Activated CD4-positive, alpha-beta T cell treated with anti-CD3 and anti-CD28 coated beads for 4 hours (primary cell): ENCODE measurements at places on chromosomes 6 and 20.

DNA sequence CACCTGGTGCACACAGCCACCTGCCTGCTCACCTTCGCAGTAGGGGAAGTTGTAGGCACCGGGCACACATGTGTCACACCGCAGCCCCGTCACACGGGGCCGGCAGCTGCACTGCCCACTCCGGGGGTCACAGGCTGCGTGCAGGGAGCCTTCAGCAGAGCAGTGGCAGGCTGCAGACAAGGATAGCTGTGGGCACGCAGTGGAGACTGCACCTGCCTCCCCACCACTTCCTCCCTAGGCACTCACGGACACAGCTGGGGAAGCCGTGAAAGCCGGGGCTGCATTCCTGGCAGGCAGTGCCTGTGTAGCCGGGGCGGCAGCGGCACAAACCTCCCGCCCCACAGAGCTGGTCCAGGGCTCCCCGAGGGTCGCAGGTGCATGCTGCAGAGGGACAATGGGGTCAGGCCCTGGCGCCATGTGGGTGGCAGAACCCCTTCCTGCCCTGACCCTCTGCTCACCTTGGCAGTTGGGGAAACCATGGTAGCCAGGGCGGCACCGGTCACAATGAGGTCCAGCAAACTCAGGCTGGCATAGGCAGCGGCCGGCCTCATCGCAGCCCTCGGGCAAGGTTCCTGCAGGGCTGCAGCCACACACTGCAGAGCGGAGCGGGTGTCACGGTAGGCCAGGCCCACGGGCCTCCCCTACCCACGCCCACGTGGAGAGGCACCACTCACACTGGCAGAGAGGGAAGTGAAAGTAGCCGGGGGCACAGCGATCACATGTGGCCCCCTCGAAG lies 29.4 kb downstream of the LAMA5 start:
- DNase-seq: no peak

DNA sequence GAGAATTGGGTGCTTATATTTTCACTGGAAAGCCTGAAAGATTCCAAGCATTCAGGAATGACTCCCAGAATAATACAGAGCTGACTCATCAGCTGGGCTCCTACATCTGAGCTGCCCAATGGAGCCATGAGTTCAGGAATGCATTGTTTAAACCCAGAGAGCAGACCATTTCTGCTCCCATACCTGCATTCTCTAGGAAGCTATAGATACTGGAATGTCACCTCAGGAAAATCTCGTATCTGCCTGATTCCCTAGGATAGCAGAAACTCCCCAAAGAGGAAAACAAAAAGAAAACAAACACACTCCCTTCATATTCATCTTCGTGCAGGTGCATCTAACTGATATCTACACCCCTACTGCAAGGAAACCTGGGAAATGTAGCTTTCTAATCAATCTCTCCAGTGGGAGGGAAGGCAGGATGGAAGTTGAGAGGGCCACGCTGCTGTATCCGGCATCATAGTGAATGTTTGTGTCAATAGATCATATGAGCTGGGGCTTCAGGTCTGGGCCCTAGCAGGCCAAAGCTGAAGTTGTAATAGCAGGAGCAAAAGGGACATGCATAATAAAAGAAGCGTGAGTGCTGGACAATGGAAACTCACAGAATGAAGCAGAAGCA lies 8.2 kb upstream of the SLC2A12 start:
- no peak for DNase-seq

DNA sequence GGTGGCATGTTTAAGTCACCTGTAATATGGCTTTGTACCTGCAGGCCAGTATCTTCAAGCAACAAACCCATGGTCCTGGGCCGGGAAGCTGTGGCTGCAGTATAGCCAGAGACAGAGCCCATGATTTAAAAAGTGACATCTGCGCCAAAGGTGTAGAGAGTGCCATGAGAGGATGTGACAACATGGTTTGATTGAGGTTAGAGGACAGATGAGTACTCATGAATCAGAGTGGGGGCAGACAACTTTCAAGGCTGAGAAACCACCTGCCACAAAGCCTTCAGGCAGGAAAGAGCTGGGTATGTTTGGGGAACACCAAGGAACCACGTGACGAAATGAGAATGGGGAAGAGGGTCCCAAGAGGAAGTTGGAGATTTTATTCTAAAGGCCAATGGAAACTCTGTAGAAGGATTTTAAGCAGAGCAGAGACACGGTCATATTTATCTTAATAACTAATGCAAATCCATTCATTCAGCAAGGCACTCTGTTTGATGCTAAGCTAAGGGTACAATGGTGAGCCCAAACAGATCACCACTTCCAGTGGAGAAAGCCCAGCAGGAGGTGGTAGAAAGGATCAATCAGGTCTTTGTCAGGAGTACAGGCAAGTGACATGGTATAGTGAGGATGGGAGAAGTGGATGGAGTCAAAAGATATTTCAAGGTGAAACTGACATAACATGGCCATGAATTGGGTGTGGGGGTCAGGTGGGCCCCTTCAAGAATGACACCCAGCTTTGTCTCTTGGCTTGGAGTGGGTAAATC lies 3.4 kb upstream of the MICAL1 start:
- DNase-seq: peak; percentile 45

- no peak for DNase-seq
These were observed 163.4 kb downstream of the SLC24A3 start for GRCh38 chr20:19375801-19376200.

- DNase-seq: no peak
These were observed 76.0 kb downstream of the MAN1A1 start for GRCh38 chr6:119273272-119274196.

GRCh38 chr6:15761045-15761502 lies 98.2 kb upstream of the DTNBP1 start:
- DNase-seq: no peak

GRCh38 chr6:110537208-110538123 lies 61.1 kb upstream of the SLC22A16 start:
- DNase-seq: peak; percentile 5

DNA sequence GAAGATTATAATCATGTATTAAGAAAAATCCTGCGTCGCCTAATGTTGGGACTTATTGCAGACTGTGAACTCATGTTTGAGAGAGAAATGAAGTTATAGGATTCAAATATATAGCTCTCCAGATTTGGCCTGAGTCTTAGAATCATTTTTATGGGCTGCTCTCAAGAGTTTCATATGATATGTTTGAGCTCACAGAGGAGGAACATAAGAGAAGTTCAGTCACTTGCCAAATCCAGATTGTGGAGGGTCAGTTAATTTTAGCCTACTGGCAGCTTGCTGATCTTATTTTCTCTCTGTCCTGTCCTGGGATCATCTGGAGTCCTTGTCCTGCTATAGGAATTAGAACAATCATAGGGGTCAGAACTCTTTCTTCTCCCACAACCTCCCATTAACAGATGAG lies 186.1 kb upstream of the SUPT3H start:
- DNase-seq: no peak

- no peak for DNase-seq
These were observed 125.0 kb upstream of the LAMA2 start for GRCh38 chr6:128757961-128758360.

- no peak for DNase-seq
These were observed 40.2 kb upstream of the SLC22A1 start for GRCh38 chr6:160081398-160081797.

DNA sequence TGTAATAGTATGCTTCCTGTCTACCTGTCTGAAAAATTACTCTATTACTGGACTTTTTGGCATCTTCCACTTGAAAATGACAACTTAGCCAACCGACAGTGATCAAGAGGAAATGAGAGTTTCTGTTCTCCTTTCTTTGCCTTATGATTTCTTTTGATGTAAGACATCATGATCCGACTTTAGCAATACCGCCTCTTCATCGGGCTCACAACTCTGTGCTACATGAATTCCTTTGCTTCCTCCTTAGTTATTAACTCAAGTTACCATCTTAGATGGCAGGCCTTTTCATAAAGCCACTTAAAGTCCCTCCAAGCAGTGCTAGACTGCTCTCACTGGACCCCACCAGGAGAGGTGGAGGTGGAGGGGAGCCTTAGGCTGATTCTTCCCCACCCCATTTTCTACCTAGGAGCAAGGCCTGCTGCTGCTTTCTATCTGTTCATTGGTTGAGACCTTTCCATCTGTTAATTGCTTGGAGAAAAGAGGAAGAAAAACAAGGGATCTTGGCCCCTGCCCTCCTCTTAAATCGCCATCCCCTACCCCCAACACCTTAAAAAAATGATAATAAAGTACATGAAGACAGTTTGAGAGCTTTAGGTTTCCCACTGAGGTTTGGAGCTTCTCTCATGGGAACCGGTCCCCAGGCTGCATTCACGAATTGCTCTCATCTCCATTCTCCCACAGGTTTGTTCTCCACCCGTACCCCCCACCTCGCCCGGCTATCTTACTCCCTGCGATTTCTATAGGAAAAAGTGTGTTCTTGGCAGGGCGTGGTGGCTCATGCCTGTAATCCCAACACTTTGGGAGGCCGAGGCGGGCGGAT lies 21.6 kb upstream of the MCM3 start:
- no peak for DNase-seq

DNA sequence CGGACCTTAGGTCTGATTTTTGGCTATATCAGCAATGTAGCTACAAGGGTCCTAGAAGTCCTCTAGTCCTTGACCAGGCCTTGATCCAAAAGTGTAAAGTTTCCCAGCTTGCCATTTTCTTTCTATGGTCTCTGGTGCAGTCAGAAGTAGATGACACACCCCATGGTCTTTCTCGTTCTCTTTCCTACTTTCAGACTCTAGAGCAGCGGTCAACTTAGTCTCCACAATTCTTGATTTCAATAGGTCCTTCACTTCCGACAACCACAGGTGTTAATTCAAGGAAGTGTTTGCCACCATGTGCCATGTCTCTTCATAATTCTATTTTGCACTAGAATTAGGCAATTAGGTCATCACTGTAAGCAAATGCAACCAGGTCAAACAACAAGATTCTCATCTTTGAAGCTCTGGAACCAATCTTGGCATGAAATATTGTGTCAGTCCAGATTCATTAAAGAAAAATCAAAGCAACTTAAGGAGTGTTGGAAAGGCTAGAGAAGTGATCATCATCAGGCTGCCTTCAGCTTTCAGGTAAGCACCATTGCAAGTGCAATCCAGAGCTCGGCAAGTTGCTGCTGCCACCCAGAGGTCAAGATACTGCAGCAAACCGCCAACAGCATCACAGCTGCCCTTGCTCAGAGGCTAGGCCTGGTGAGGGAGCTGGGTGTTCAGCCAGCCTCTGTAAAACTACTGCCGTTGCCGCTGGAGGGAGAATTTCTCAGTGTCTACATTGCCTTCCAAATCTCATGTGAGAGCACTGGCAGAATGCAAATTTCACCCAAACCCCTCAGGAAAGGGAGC lies 5.6 kb upstream of the SYNE1 start:
- no peak for DNase-seq

DNA sequence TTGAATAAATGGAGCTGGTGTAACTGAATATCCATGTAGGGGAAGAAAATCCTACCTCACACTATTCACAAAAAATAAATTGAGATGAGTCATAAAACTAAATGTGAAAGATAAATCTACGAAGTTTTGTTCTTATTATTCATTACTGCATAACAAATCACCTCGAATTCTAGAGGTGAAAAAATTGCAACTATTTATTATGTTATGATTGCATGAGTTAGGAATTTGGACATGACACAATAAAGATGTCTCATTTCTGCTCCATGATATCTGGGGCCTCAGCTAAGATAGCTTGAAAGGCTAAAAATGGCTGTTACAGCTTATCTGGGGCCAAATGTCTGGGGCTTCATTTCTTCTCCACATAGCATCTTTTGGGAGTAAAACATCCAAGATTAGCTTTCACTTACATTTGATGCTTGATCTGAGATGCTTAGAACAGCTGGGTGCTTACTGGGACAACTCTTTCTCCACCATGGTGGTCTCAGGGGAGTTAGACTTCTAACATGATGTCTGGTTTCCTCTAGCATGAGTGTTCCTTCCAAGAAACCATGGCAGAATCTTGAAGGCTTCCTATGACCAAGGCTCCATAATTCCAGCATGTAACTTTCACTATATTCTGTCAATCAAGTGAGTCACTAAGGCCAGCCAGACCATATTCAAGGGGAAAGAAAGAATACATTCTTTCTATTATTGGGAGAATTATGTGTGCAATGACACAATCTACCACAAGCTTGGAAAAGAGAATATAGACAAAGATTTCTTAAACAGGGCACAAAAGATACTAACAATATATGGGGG lies 30.1 kb downstream of the OR2B6 start:
- no peak for DNase-seq

- DNase-seq: no peak
These were observed 19.4 kb downstream of the MDGA1 start for GRCh38 chr6:37678078-37678846.

DNA sequence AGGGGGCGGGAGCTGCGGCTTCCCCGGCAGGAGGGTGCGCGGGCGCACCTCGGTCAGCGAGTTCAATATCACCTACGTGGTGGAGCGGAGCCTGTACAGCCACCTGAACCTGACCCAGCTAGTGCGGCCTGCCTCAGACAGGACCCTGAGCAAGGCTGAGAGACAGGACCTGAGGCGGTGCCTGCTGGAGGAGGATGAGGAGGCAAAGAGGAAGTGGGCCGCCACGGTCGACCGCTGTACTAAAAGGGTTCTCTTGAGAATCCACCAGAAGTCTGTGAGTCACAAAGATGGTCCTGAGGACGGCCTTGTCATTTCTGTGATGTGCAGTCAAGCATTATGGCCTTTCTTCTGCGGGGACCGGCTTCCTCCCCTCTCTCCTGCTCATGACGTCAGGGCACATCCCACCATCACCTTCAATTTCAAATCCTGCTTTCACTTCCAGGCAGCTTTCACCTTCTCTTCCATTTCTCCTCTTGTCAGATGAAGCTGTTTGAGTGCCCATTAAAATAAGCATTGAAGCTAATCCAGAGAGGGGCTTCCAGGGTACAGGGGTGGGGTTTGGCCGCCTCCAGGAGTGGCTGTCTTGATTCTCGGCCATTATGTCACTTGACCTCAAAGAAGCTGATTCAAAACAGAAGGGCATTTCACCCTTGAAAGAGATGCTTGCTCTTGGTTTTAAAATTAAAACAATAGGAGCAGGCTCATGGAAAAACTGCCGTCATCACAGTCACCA lies 177.6 kb downstream of the SASH1 start:
- no peak for DNase-seq

DNA sequence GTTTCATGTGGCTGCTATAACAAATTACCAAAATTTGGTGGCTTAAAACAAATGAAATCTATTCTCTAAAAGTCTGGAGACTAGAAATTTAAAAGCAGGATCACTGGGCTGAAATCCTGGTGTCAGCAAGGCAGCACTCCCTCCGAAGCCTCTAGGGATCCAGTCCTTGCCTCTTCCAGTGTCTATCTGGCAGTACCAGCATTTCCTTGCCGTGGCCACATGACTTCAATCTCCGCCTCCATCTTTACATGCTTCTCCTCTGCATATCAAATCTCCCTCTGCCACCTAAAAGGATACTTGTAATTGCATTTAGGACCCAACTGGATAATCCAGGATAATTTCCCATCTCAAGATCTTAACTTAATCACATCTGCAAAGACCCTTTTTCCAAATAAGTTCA lies 30.2 kb downstream of the ARHGAP18 start:
- no peak for DNase-seq

DNA sequence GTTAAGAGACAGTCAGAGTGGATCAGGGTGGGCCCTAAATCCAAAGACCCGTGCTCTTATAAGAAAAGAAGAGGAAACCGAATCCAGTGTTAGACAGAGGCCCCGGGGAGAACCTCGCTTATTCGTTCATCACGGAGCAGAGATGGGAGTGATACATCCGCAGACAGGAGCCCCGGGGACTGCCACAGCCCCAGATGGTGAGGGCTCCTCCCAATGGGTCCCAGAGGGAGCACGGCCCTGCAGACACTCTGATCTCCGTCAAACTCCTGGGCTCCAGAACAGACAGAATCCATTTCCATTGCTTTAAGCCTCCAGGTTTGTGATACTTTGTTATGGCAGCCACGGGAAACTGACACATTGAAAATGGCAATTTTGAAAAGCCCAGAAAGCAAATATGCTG lies 47.0 kb downstream of the CDH4 start:
- DNase-seq: no peak

GRCh38 chr6:75604294-75604693 lies 2.6 kb downstream of the SENP6 start:
- no peak for DNase-seq
